ENCODE measurements at places on chromosomes 7 and 10. TPM values are rescaled to one million over a fixed set of nuclear protein-coding genes. Genes with fewer than 3 reads are reported as not detected.

DNA sequence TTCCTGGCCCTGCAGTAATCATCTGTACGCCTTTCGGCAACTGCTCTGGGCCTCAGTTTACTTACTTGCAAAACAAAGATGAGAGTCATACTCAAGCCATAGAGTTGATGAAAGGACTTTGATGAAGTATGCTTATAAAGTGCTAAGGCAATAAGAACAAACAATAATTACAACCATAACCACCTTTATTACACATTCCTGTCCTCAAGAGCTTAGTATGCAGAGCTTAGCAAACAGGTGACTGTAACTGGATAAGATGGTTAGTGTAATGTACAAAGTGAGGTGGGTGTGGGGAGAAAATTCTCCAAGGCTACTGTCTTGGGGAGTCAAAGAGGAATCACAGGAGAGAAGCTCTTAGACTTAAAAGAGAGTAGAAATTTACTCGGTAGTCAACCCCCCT, 117.0 kb upstream of the AFAP1L2 start:
- H3K27me3 ChIP-seq: no peaks in the 10 kb centered on the region
- H3K36me3 ChIP-seq: peaks cover 16% of the 10 kb centered on the region
- H3K4me3 ChIP-seq: peak overlapping the region; percentile 95
- H3K4me1 ChIP-seq: peaks cover 79% of the 10 kb centered on the region
- no peak overlapping the region for H3K27ac ChIP-seq

DNA sequence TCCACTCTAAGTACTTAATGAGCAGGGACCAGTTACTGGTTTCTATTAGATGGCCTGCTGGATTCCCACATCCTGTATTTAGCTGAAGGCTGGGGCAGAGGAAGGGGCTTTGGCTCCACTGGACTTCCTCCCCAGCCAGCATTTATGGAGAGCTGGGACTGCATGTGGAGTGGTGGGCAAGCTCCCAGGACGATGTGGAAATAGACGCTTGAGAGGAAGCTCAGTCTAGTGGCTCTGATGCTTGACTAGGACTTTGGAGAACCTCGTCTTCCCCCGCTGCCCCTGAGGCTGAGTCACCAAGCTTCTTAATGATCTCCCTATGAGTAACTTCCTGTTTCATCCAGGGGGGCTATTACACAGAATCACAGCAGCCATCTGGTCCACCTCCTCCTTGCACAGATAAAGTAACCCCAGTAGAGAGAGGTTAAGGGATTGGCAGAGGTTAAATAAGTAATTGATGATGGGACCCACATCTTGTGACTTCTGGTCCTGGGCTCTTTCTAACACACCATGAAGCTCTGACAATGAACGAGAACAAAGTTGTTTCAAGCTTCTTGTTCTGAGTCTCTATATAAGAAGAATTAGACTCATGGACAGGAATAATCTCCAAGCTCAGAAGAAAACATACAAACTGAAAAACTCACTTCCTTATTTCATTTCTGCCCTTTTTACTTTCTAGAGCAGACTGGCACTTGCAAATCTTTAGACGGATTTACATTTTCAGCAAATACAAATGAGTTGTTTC, 126.2 kb downstream of the PRPF18 start:
- peaks cover 18% of the 10 kb centered on the region for H3K4me1 ChIP-seq
- H3K27ac ChIP-seq: no peak overlapping the region
- no peak overlapping the region for H3K4me3 ChIP-seq
- peaks cover 18% of the 10 kb centered on the region for H3K27me3 ChIP-seq
- no peak for DNase-seq

Gene EN2
- not detected for total RNA-seq

Gene CPA2
- not detected for total RNA-seq

Gene TCAF2
- total RNA-seq: 20.3 TPM

DNA sequence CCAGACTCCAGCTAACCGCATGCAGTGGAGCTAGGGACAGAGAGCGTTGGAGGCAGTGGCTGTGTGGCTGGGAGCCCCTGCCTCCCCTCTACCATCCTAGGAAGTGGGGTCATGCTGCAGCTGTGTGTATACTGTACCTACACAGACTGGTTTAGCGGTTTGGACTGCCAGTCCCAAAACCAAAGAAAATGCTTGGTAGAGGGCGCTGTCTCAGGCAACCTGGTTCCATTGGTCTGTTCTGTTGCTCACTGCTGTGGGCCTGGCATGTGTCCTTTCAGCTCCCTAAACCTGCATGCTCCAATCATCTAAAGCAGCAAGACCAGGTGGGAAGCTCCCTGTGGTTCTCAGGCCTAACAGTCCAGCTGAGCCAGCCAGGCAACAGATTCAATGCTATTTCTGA, 4.5 kb downstream of the RBP4 start:
- H3K27ac ChIP-seq: no peak overlapping the region
- no peak for DNase-seq
- peaks cover 19% of the 10 kb centered on the region for H3K27me3 ChIP-seq
- H3K4me1 ChIP-seq: no peaks in the 10 kb centered on the region
- H3K4me3 ChIP-seq: no peak overlapping the region
- H3K36me3 ChIP-seq: no peaks in the 10 kb centered on the region

Measured in activated naive CD8-positive, alpha-beta T cell treated with anti-CD3 and anti-CD28 coated beads, Interleukin-2, amount 10 ng/mL, durations not matched to agents 7 days and 5 days (primary cell).